Stimulated activated CD8-positive, alpha-beta memory T cell treated with anti-CD3 and anti-CD28 coated beads, Interleukin-15, amount 100 ng/mL, for 48 hours (primary cell): ENCODE measurements at places on chromosomes 1 and 21.
A peak's percentile ranks its signal among the peaks of the same experiment; 100 is the strongest.

DNA sequence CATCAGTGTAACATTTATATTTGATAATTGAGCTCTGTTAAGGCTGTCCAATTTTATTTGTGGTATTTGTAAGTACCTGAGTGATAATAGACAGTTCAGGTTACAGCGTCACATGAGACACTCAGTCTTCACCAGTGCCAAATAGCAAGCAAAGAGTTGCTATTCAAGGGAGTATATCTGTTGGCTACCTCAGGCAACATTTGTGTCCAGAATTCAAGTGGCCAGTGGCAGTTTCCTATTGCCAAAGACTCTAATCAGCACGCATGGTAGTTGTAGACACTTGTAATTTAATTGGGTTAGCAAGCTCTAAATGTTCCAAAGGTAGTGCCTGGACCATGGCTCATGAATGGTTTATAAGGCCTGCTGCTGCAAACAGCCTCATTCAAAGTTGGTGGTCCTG is 1524.3 kb upstream of the B3GALT2 start:
- DNase-seq, result no peak

DNA sequence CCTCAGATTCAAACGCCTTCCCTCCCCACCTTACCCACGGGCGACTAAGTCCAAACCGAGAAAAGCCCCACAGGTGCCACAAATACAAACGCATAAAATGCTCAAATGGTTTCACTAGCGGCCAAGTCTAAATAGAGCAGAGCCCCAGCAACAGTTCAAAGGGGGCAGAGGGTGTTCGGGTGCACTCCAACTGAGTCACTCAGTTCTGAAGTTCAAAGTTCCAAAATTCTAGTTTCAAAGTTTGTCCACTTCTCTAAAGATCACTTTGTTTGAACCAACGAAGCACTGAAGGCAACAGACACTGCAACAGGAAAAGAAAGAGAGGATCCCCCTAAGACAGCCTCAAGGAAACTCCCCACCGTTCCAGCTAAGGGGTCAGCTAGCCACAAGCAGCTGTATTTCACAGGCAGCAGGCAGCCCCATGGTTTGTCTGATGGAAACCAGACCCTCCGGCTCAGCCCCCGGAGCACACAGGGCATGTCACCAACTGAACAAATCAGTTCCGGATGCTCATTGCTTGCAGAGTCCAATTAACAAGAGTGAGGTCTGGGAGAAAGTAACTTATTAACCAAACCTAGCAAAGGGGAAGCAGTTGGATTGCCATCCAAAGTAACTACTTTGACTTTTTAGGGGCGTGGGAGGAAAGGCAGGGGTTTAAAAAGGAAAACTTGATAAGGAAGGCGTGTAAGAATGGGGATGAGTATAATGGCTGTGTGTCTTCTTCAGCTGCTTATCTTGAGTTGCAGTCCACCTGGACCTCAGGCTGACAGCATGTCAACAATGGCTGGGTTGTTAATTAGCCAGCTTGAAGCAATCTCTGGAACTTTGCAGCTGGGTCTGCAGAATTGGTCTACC is 1423.9 kb upstream of the PRMT6 start:
- DNase-seq, result no peak

GRCh38 chr1:212928323-212929291 is 21.7 kb upstream of the VASH2 start:
- no peak for DNase-seq

DNA sequence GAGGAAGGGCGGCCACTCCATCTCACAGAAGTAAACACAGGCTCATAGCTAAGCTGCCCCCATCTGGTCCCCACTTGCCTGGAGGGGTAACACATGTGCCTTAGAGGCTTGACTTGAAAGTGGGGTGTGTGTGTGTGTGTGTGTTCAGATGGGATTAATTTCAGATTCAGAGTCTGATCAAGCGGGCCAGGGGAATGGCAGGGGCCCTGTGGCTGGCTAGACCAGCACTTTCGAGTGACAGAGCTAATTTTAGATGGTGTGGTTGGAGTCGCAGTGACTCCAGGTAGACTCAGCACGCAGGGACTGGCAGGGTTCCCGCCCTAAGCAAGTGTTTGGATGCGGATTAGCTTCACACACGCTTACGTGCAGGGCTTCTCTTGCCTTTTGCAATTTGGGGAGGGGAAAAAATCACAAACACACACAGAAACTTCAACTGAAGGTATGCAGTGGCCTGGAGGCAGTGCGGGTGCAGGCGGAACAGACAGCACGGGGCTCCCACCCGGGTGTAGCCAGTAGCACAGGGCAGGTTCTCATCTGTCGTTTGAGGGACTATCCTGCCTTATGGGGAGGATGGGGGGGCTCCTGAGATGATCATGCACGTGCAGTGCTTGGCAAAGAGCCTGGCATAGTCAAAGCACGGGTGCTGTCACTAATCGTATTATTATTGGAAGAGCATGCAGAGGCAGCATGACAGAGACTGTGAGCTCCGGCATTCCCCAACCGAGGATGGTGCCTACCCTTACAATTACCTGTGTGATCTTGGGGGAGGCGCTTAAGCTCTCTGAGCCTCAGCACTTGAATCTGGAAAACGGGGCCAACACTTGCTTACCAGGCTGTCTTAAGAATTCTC is 1.3 kb downstream of the EDN2 start:
- no peak for DNase-seq

DNA sequence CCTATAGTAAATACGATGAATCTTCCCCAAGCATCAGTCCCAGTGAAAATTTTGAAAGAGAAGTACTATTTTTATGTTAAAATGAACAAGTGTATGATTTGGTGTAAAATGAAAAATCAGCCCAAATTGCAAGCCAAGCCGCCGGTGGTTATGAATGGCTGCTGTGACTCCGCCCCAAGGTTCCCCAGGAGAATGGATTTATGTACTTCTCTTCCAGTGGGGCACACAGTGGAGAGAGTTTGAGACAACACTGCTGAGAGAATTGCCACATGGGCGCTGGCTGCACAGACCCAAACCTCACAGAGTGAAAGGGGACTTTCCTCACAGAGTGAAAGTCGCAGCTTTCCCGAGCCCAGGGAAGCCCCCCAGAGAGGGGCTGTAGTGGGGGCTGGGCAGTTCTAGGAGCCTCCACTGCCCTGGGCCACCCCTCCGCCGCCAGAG is 24.0 kb downstream of the CDK18 start:
- no peak for DNase-seq

DNA sequence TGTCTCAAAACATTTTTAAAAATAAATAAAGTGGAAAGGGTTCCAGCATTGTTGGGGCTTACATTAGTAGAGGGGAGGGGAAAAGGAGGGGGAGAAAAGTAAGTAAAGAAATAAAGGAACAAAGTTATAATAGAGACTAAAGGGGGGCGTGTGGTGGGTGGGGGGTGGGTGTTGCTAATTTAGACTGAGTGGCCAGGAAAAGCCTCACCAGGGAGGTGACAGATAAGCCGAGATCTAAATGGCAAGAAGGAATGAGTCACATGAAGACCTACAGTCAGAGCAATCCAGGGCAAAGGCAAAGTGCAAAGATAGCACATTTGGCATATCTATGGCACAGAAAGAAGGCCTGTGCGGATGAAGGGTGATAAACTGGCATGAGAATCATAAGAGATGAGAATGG is 7.5 kb downstream of the MPL start:
- no peak for DNase-seq

DNA sequence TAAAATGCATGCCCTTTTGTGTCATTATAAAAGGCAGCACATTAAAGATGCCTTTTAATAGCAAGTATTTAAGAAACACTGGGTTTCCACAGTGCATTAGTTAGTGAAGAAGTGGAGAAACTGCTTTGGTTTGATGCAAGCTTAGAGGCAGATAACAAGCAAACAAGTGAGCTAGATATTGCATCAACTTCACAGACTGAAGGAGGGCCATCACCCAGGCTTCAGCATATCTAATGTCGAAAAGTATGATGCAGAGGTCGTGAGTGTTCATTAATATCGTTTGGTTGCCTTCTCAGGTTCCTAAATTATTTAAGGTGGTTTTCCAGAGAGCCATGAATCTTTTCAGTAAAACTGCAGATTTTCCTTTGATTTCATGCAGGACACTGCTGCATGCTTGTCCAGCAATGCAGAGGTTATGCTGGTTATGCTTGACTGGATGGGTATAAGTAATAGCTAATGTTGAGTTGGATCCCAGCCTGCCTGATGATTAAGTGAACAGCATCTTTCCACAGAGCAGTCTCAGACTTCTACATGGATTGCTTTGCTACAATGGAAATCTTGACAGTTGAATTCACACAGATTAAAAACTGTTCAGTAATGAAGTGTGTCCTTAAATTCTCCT is 69.7 kb upstream of the IPO9 start:
- no peak for DNase-seq

GRCh38 chr21:28949318-28949717 is 43.4 kb downstream of the LTN1 start:
- DNase-seq, result no peak

- DNase-seq, result no peak
These were observed 346.8 kb downstream of the BRINP2 start for GRCh38 chr1:177517546-177517945.

DNA sequence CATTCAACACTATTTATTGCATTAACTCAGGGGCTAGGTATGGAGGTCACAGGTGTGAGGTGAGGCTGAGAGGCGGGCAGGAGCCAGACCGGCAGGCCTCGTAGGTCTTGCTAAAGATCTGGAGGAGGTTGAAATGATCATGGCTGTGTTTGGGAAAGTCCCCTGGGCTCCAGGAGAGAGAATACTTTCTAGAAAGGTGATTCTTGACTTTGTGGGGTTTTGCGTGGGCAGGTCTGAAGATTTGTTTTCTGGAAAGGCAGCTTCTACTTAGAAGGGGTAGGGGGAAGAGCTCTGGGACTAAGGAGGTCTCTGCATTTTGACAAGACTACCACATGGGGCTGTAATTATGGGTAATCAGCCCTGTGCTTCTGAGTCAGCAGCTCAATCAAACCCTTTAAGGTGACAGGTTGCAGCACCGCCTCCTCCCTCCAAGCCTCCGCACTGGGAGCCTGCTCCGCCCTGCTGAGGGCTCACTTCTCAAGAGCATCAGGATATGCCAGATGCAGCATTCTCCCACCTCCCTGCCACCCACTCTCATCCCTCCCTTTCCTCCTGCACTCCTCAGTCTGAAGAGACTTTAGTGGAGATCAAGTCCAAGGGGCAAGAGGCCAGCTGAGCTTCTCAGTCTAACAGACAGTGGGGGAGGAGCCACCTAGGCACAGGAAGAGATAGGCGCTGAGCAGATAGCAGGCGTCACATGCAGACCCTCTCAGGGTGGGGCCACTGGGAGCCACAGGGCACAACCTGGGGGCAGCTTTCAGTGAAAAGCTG is 30.5 kb downstream of the SLC30A1 start:
- DNase-seq, result peak; percentile 1

DNA sequence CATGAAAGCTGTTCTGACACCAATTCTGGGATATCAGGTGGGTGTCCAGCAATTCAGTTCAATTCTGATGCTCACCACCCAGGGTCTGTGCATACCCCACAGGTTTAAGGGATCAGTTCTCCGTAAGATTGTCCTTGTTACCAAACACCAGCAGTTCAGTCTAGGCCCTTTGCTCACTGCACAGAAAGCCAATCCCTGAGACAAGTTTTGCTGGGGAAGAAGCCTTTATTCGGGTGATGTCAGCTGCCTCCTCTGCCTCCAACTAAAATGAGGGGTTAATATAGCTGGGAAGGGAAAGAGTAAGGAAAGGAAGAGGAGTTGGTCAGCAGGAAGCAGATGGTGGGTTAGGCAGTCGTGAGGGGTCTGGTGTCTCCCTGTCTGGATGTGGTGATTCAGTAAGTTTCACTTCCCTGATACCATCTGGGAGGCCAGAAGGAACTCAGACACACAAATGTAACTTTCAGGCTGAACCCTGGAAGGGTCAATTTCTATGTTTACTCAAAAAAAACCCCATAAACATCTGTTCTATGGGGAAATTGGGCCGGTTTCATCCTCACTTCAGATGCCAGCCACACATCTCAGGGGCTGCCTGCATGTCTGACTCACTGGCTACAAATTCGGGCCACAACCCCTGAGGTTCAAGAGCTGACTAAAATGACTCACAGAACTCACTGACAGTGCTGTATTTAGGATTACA is 83.3 kb upstream of the PGBD5 start:
- DNase-seq, result no peak

- peak; percentile 26 for DNase-seq
These were observed 150.1 kb upstream of the FGGY start for GRCh38 chr1:59146651-59147358.

DNA sequence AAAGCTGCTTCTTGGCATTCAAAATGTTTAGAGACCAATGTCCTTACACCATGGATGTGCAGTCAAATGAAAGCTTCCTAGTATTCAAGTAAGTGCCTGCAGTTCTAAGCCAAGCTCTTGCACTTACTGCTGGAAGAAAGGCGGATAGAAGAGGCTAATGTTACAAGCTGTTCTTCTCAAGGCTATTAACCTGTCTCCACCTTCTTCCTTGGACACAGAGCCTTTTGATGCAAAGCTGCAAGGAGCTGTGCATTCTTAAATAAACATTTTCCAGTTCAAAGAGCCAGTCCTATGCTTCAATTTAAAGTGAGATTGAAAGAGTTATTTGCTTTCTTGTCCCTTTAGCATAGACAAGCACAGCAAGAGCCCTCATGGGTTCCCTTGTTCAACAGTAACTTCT is 167.9 kb upstream of the RUNX1 start:
- DNase-seq, result no peak
